ENCODE measurements at places on chromosomes 3 and 15. TPM values are rescaled to one million over a fixed set of nuclear protein-coding genes. Genes with fewer than 3 reads are reported as not detected.

- H3K4me1 ChIP-seq, result no peaks in the 10 kb centered on the region
- H3K4me3 ChIP-seq, result no peak overlapping the region
- no peaks in the 10 kb centered on the region for H3K36me3 ChIP-seq
- no peak for DNase-seq
- H3K27me3 ChIP-seq, result no peaks in the 10 kb centered on the region
These were observed 1.0 kb downstream of the RASL12 start for GRCh38 chr15:65066635-65067316.

DNA sequence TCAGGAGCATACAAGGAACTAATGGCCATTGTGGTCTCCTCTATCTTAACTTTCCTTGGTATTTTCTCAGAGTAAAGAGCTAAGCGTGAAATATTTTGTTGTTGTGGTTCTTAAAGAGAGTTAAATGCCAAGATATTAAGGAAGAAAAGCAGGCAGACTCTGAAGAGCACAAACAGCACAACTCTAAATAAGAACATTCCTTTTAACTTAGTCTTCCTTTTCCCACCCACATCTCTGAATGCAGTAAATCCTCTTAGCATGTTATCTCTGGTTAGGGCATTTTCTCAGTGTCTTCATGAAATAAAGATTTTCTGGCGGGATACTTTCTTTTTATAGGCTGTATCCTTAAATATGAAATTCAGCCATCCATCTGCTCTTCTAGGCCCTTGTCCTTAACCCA, 1.5 kb downstream of the GPR87 start:
- no peak overlapping the region for H3K4me3 ChIP-seq
- no peaks in the 10 kb centered on the region for H3K36me3 ChIP-seq
- H3K27ac ChIP-seq, result no peak overlapping the region
- no peaks in the 10 kb centered on the region for H3K4me1 ChIP-seq

DNA sequence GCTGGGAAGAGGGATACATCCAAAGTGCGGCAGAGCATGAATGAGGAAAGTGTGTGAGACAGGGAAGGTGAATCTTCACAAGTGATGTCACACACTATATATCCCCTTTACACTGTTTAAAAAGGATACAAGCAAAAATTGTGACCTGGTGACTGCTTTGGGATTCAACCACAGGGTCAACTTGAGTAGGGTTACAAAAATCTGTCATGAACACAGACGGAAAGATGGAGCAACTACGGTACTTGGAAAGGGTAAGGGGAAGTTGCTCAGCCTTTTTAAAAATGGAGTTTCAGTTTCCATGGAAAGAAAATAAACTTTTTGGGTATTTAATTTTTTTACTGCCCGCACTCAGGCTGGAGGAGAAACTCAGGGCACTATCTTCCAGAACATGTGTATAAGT, 60.3 kb downstream of the B3GNT5 start:
- H3K4me1 ChIP-seq, result no peaks in the 10 kb centered on the region
- H3K36me3 ChIP-seq, result no peaks in the 10 kb centered on the region
- H3K27me3 ChIP-seq, result no peaks in the 10 kb centered on the region
- H3K4me3 ChIP-seq, result no peak overlapping the region
- no peak overlapping the region for H3K27ac ChIP-seq

ANKUB1 gene
- not detected for total RNA-seq

DNAH1 gene
- total RNA-seq, result 5.0 TPM

Data from pancreas (tissue), 10 donors.